ENCODE measurements at places on chromosomes 3 and 15. TPM values are rescaled to one million over a fixed set of nuclear protein-coding genes. Genes with fewer than 3 reads are reported as not detected.

ETV5 gene
- 33.5 TPM for polyA plus RNA-seq

DNA sequence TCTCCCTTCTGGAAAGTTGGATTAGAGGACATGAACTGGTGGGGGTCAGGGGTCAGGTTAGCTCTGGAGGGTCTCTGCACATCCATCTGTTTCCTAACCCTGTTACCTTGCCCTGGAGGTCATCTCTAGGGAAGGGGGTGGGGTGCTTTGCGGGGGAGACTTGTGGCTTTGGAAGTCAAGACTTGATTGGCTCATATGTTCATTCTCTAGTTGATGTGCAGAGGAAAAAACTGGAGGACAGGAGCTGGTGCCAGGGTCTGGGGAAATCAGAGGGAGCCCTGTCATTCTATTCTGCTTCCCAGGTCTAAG lies 42.9 kb upstream of the ROPN1 start:
- no peak for DNase-seq

SV2B gene
- polyA plus RNA-seq, result 0.99 TPM

- DNase-seq, result no peak
Measured at GRCh38 chr3:177893331-177893730, 642.9 kb upstream of the KCNMB2 start.

WNT7A gene
- 0.04 TPM for polyA plus RNA-seq

DNA sequence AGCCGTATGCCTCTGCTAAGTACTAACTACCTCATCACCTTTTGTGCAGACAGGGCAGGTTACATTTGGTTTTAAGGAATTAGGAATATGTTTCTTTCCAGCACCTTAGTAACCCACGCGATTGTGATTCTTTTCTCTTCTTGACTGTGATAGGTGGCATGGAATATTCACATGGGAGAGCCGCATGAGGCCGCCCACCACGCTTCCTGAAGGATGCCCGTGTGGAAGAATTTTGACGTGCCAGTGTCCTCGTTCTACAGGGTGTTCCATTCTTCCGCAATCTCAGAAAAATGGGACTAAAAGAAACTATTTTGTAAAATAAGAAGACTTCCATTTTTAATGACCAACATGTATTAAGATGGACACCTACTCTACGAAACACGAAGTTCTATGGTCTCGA lies 16.3 kb downstream of the B3GNT5 start:
- DNase-seq, result no peak

ROPN1 gene
- 0.18 TPM for polyA plus RNA-seq

SLC7A14 gene
- 1.7 TPM for polyA plus RNA-seq

DNA sequence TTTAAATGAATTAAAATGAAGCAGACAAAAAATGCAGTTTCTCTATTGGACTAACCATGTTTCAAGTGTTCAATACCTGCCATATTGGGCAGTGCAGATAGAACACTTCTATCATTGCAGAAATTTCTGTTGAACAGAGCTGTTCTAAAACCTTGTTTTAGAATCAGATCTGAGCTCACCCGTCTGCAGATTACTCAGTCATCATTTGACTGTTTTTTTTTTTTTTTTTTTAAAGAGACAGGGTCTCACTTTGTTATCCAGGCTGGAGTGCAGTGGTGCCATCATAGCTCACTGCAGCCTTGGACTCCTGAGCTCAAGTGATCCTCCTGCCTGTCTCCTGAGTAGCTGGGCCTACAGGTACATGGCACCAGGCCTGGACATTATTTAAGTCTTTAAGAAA lies 128.7 kb downstream of the APBA2 start:
- no peak for DNase-seq

C3orf38 gene
- 28.6 TPM for polyA plus RNA-seq
